CD8-positive, alpha-beta memory T cell (primary cell): ENCODE measurements at places on chromosomes 4 and X.

DNA sequence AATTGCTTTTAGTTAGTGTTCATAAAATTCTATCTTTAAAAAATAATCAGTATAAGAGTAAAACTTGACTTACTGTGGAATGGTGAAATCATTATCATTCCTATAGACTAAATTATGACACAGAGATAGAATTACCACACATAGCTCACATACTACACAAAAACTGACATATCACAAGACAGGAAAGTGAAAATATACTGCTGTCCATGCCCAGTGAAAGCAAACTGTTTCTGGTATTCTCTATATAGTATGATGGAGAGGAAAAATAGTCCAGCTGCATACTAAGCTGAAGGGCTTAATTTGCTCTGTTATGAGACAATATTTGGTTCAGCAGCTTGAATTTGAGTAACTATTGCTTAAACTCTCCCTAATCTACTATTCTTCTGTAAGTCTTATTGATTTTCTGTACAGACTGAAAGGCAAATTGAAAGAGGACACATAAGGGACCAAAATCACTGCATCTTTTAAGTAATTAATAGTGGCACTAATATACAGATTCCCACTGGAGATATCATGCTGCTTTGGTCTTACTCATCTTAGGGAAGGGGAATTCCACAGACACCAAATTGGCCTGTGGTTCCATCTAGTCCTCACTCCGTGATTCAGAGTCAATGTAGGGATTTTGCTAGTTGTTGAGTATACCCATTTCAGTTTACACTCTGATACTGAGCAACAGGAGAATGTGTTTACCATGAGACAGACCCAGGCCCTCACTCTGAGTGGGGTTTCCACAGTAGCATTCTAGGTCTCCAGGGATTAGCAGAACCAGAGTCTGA lies 47.4 kb upstream of the AGA start:
- H3K4me1 ChIP-seq = no peaks in the 10 kb centered on the region
- no peaks in the 10 kb centered on the region for H3K27me3 ChIP-seq
- DNase-seq = no peak
- H3K27ac ChIP-seq = no peak overlapping the region
- H3K36me3 ChIP-seq = no peaks in the 10 kb centered on the region

DNA sequence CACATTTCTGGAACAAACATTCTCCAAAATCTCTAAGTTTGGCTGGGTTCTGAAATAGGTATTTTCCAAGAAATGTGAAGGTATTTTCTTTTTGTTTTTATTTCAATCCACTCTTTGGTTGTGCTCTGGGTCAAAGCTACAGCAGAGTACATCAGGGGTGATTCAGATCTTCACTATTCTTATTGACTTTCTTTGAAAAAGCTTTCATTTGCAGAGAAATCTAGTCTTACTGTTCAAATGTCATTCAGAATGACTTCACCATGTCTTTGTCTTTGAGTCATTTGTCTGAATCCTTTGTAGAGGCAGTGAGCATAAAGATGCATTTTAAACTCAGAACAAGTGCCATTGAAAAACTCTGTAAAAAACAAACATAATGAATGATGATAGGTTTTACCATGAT lies 547.2 kb upstream of the ADGRL3 start:
- no peak overlapping the region for H3K4me3 ChIP-seq
- no peaks in the 10 kb centered on the region for H3K27me3 ChIP-seq

DNA sequence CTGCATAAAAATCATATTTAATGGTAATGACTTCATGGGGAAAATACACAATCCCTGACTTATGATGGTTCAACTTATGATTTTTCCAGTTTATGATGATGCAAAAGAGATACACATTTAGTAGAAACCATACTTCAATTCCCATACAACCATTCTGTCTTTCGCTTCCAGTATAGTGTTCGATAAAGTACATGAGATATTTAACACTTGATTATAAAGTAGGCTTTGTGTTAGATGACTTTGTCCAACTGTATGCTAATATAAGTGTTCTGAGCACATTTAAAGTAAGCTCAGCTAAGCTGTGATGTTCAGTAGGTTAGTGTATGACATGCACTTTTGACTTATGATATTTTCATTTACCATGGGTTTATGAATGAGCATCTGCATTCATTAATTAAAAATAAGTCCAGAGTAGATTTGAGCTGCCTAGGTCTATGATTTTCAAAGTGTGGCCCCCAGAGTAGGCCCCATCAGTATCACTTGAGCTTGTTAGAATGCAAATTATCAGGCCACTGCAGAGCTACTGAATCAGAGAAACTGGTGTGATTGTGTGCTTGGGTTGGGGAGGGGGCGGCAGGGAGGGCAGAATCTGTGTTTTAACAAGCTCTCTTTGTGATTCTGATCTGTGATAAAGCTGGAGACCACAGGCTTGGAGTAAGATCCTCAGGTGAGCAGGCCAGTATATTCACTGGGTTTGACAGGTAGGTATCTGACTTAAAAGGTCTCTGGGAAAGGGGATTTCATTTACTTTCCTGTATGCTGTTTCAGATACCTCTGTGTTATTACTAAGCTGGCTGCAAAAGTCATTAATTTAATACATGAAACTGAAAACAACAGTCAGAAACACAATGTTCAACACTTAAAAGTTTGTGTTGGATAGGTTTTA lies 8.4 kb downstream of the ATP10D start:
- no peaks in the 10 kb centered on the region for H3K27me3 ChIP-seq
- no peaks in the 10 kb centered on the region for H3K36me3 ChIP-seq
- H3K4me3 ChIP-seq = no peak overlapping the region
- H3K27ac ChIP-seq = no peak overlapping the region

DNA sequence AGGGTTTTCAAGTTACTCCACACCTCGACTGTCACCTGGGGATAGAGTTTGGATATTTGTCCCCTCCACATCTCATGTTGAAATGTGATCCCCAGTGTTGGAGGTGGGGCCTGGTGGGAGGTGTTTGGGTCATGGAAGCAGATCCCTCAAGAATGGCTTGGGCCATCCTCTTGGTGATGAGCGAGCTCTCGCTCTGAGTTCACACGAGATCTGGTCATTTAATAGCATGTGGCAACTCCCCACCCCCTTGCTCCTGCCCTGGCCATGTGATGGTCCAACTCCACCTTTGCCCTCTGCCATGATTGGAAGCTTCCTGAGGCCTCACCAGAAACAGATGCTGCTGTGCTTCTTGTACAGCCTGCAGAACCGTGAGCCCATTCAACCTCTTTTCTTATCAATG lies 8.3 kb downstream of the CTAG1A start:
- no peak overlapping the region for H3K4me3 ChIP-seq
- no peaks in the 10 kb centered on the region for H3K27me3 ChIP-seq
- no peak for DNase-seq
- no peaks in the 10 kb centered on the region for H3K36me3 ChIP-seq

GRCh38 chr4:8847331-8847730 lies 24.3 kb downstream of the HMX1 start:
- no peak overlapping the region for H3K4me3 ChIP-seq
- peak; percentile 16 for DNase-seq
- no peaks in the 10 kb centered on the region for H3K4me1 ChIP-seq
- H3K27me3 ChIP-seq = no peaks in the 10 kb centered on the region

DNA sequence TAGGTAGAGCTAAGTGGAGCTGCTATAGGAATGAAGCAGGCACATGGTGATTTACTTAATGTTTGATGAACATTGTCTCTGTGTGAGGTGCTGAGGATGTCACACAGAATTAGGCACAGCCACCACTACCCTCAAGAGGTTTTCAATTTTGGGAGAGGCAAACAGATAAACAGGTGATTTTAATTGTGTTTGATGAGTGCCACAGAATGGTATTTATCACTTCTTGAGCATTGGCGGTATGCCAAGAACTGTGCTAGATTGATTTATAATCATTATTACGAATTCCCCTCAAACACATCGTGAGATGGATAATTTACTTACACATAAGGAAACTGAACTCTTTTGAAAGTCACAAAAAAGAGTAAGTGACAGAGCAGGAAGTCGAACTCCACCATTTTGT lies 74.8 kb downstream of the FREM3 start:
- H3K27ac ChIP-seq = no peak overlapping the region
- DNase-seq = no peak
- no peaks in the 10 kb centered on the region for H3K4me1 ChIP-seq
- H3K4me3 ChIP-seq = no peak overlapping the region
- no peaks in the 10 kb centered on the region for H3K36me3 ChIP-seq

- no peak overlapping the region for H3K27ac ChIP-seq
- no peaks in the 10 kb centered on the region for H3K27me3 ChIP-seq
- no peaks in the 10 kb centered on the region for H3K4me1 ChIP-seq
- H3K4me3 ChIP-seq = no peak overlapping the region
These were observed 263.0 kb upstream of the TAPT1 start for GRCh38 chr4:16489226-16489625.

DNA sequence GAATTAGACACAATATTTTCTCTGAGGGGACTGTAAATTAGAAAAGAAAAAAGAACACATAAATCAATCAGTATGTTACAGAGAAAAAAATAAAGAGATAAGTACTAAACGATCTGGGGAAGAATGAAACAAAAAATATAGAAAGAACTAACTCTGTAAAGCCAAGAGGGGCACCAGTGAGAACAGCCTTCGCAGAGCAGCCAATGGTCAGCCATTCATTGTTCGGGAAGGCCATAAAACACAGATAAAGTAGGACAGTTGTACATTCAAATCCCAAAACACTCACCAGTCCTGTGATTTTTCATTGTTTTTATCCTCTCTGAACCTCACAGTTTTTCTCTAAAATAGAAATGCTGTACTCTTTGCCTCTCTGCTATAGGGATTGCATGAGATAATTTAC lies 127.9 kb downstream of the NEK1 start:
- no peak for DNase-seq
- H3K36me3 ChIP-seq = no peaks in the 10 kb centered on the region
- no peak overlapping the region for H3K27ac ChIP-seq
- H3K4me3 ChIP-seq = no peak overlapping the region
- no peaks in the 10 kb centered on the region for H3K4me1 ChIP-seq

DNA sequence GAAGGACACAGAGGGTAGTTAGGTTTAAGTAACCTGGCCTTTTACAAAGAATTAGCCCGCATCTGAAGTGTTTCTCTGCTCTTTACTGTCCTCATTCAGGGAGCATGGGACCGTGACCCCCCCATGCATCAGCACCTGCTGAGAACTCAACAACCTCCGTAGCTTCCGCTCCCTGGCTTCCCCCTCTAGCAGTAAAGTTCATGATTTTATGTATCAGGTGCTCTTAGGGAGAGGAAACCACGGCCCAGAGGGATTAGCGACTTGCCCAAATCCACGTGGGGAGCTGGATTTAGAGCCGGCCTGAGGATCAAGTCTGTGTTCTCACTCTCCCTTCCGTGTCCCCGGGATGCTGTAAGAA lies 284.6 kb upstream of the GATB start:
- H3K4me3 ChIP-seq = no peak overlapping the region
- no peaks in the 10 kb centered on the region for H3K27me3 ChIP-seq
- H3K4me1 ChIP-seq = no peaks in the 10 kb centered on the region
- H3K27ac ChIP-seq = no peak overlapping the region
- no peaks in the 10 kb centered on the region for H3K36me3 ChIP-seq
